Neural progenitor cell (in vitro differentiated cells): ENCODE measurements at places on chromosomes 7 and 10. TPM values are rescaled to one million over a fixed set of nuclear protein-coding genes. Genes with fewer than 3 reads are reported as not detected.

NPFFR1 gene
- 0.06 TPM in 1 of 2 replicates, not detected in the other for total RNA-seq

FAM24B gene
- not detected in 2 replicates for total RNA-seq

GRM3 gene
- total RNA-seq, result 13.6 and 22.2 TPM in 2 replicates

HOXA1 gene
- total RNA-seq, result not detected in 2 replicates

DNA sequence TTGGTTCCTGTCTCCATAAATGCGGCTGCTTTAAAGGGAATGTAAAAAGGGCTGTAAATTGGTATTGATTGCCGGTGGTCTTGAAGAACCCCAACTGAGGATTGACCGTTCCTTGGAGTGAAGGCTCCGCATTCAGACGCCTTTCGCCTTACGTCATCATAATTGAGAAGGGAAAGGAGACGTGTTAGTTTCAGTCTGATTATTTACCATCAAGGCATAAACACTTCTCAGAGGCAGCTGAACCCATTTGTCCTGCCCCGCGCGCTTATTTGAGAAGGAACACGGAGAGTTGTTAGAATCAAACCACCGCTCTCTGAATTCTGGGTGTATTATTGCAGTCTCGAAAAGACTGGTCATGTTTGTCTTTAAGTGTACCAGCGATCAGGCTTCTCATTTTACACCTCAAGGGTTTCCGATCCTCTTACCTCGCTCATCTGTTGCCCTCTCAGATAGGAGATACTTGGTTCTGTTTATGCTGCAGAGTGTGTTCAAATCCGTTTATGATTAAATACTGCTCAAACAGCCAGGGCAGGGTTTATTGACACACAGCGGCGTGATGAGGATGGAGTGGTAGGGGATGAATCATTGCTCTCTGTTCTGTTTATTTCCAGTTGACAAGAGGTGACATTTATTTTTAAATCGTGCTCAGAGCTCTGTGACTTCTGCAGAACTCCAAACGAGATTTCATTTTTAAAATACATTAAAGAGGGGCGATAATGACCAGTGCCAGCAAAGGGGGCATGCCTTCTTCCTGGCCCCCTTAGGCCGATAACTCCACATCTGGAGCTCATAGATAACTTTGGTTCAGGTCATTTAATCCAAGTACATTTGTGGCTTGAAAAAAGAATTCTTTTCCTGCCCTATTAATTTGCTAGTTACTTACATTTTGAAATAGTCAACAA is 30.4 kb downstream of the FOXK1 start:
- H3K4me3 ChIP-seq, result no peak overlapping the region
- H3K27ac ChIP-seq, result no peak overlapping the region
- no peak for DNase-seq
- peaks cover 18% of the 10 kb centered on the region for H3K4me1 ChIP-seq

GRCh38 chr10:78035025-78035424 is 1.4 kb downstream of the RPS24 start:
- H3K4me1 ChIP-seq, result peaks cover 44% of the 10 kb centered on the region
- H3K27me3 ChIP-seq, result no peaks in the 10 kb centered on the region
- no peak overlapping the region for H3K27ac ChIP-seq
- peak overlapping the region; percentile 89 for H3K4me3 ChIP-seq

DNA sequence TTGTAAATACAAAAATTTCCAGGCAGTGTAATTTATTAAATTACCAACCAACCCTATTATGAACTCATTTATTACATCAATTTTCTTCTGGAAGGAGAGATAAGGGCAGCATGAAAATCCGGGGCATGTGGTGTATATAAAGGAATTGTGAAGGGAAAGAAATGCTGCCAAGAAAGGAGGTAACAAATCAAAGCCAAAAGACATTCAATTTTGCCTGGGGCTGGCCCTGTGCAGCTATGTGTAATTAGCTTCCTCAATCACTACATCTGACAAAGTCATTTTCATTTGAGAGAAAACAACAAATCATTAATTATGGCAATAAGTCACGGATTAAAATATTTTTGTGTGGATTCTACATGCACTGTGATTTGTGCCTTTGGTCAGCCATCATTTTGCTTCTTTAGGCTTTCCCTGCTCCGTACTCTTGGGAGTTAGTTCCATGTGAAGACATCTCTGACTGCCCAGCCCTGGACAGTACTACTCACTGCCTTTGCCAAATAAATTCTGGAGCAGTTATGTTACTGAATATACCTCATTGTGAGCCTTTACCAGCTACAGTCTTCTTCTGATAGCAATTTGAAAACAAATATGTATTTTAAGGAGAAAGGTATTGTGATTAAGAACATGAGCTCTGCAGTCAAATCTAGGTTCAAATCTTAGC is 191.7 kb downstream of the RELN start:
- no peak for DNase-seq
- H3K27ac ChIP-seq, result no peak overlapping the region
- H3K4me1 ChIP-seq, result no peaks in the 10 kb centered on the region
- no peaks in the 10 kb centered on the region for H3K27me3 ChIP-seq
- H3K36me3 ChIP-seq, result no peaks in the 10 kb centered on the region

GRCh38 chr7:133230591-133231194 is 22.2 kb upstream of the EXOC4 start:
- H3K27ac ChIP-seq, result no peak overlapping the region
- no peaks in the 10 kb centered on the region for H3K27me3 ChIP-seq
- no peaks in the 10 kb centered on the region for H3K4me1 ChIP-seq
- no peak overlapping the region for H3K4me3 ChIP-seq

DNA sequence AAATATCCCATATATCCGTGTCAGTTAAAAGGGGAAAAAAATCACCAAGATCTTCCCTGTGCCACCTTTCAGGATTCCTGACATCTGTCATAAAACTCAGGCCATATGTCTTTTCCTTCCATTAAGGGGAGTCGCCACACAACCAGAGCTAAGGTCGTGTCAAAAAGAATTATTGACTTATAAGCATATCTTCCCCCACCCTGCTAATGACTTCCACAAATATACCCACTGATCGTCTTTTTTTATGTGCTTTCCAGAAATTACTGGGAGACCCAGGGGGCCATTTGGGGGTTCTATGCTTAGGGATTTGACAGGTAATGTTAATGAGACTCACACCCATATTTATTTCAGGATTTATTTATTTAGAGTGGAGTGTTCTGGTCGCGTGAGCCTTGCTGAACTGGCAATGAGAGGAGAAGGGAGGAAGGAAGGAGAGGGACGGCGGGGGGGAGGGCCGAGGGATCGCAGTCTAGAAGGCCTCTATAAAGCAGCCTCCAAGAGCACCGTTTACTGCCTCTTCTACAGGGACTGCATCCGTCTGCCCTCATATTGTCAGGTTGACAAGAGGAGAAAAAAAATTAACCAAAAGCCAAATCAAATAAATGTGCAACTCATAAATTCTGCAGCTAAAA is 135.7 kb upstream of the MGMT start:
- H3K4me3 ChIP-seq, result no peak overlapping the region
- no peaks in the 10 kb centered on the region for H3K36me3 ChIP-seq
- no peak for DNase-seq
- H3K4me1 ChIP-seq, result peaks cover 2% of the 10 kb centered on the region
- H3K27me3 ChIP-seq, result no peaks in the 10 kb centered on the region
- no peak overlapping the region for H3K27ac ChIP-seq

DNA sequence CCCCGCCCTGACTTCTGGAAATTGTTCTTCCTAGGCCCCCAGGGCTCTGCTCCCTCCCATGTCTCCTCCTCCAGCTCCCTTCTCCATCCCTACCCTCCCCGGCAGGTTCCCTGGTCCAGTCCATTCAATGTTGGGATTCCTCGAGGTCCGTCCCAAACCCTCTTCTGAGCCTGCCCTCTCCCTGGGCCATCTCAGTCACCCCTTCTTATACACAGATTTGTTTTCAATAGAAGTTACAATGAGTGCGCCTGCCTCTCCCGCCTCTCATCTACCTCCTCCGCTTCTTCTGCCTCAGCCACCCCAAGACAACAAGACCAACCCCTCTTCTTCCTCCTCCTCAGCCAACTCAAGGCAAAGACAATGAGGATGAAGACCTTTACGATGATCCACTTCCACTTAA is 67.9 kb downstream of the OAT start:
- H3K27me3 ChIP-seq, result no peaks in the 10 kb centered on the region
- peaks cover 20% of the 10 kb centered on the region for H3K4me1 ChIP-seq
- no peaks in the 10 kb centered on the region for H3K36me3 ChIP-seq
- no peak overlapping the region for H3K4me3 ChIP-seq

DNA sequence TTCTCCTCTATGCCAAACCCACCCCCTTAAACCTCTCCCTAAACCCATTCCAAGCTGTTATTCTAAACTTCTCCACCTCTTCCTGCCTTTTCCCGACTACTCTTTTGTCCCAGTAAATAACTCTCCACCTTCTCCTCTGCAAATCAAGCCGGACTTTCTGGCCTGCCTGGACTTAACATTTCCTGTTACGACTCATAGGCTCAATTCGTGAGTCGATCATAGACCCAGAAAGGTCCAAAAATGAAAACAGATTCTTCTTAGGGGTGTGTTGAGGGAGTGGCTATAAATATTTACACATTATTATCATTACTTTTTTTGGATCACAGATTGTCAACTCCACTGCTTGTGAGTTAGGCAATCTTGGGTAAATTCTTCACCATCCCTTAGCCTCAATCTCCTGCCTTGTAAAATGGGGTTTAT is 59.0 kb upstream of the HABP2 start:
- H3K27ac ChIP-seq, result no peak overlapping the region
- H3K4me1 ChIP-seq, result no peaks in the 10 kb centered on the region
- H3K4me3 ChIP-seq, result no peak overlapping the region
- H3K27me3 ChIP-seq, result peaks cover 14% of the 10 kb centered on the region

DNA sequence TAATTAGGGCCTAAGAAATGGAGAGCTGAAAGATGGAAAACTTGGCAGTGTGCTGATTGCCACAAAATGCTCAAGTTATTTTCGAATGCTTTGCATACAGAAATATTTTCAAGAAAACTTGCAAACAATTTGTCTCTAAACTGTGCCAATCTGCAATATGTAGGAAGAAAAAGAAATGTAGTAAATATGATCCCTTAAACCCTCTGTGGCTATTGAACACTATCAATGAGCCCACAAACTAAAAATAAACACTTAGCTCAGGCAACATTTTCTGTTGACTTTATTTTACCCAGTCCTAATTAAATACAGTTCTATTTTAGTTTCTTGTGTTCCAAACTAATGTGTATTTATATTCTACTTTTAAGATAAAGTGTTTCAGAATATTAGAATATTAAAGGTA is 342.1 kb downstream of the SEMA3D start:
- no peak overlapping the region for H3K4me3 ChIP-seq
- no peak for DNase-seq
- no peak overlapping the region for H3K27ac ChIP-seq

GRCh38 chr7:96285579-96285978 is 36.3 kb downstream of the SLC25A13 start:
- no peaks in the 10 kb centered on the region for H3K4me1 ChIP-seq
- H3K4me3 ChIP-seq, result no peak overlapping the region
- H3K36me3 ChIP-seq, result no peaks in the 10 kb centered on the region
- DNase-seq, result no peak
- H3K27me3 ChIP-seq, result no peaks in the 10 kb centered on the region

DNA sequence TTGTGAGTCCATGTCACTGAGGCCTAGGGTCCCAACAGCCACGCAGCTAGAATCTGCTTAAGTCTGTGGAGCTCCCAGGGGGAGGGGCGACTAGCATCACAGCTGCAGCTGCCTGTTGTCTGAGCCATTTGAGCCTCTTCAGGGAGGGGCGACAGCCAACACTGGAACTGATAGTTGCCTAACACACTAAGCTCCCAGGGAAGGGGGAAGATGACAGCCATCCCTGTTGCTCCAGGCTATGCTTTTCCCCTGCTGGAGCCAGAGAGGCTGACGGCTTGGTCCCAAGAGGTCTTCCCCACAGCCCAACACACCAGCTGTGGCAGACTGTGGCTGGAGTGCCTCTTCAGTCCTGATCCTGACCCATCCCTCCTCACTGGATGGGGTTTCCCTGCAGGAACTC is 817.5 kb downstream of the NXPH1 start:
- DNase-seq, result peak; percentile 65
- no peaks in the 10 kb centered on the region for H3K27me3 ChIP-seq
- no peaks in the 10 kb centered on the region for H3K36me3 ChIP-seq
- no peak overlapping the region for H3K27ac ChIP-seq
- H3K4me1 ChIP-seq, result no peaks in the 10 kb centered on the region

GRCh38 chr10:58943256-58943890 is 233.1 kb upstream of the PHYHIPL start:
- no peak overlapping the region for H3K27ac ChIP-seq
- H3K4me1 ChIP-seq, result no peaks in the 10 kb centered on the region
- DNase-seq, result no peak

DNA sequence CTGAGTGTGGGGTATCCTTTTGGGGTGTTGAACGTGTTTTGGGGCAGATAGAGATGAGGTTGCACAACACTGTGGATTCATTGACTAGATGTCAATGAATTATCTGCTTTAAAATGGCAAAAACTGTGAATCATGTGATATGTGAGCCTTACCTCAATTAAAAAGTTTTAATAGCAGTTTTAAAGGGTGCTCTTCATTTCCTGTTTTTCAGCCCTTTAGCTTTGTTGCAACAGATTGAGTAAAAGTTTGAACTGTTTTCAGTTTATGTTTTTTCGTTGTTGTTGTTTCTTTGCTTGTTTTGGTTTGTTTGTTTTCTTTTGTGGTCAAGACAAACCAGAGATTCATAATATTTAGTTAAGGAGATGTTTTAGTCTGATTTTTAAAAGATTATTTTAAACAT is 9.4 kb downstream of the TAS2R41 start:
- H3K27ac ChIP-seq, result no peak overlapping the region
- DNase-seq, result no peak
- H3K36me3 ChIP-seq, result no peaks in the 10 kb centered on the region
- no peaks in the 10 kb centered on the region for H3K27me3 ChIP-seq
- no peak overlapping the region for H3K4me3 ChIP-seq
- H3K4me1 ChIP-seq, result no peaks in the 10 kb centered on the region

GRCh38 chr7:143240291-143241168 is 18.7 kb downstream of the TAS2R40 start:
- no peak overlapping the region for H3K27ac ChIP-seq
- H3K27me3 ChIP-seq, result peaks cover 28% of the 10 kb centered on the region
- peak; percentile 78 for DNase-seq

DNA sequence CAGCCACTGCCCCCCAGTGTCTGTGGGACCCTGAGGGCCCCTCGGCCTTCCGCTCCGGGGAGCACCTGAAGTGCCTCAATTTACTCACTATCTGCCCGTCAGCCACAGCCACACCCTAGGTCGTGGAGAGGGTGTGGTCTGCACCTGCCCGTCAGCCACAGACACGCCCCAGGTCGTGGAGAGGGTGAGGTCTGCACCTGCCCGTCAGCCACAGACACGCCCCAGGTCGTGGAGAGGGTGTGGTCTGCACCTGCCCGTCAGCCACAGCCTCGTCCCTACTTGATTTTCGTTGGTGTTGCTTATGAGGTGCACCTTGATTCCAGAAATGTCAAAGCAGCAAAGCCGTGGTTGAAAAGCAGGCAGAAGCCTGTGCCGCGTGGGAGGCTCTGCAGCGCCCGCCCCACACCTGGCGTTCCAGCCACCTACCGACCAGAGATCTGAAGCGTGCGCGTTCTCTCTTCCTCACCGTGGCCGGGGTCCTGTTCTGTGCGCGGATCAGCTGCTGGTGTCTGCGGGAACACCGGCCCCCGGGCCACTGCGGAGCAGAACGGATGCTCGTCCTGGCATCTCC is 101.6 kb downstream of the DYNC2I1 start:
- no peak for DNase-seq
- no peaks in the 10 kb centered on the region for H3K27me3 ChIP-seq
- no peaks in the 10 kb centered on the region for H3K4me1 ChIP-seq
- no peak overlapping the region for H3K4me3 ChIP-seq
